ENCODE measurements at places on chromosomes 5 and 9.

DNA sequence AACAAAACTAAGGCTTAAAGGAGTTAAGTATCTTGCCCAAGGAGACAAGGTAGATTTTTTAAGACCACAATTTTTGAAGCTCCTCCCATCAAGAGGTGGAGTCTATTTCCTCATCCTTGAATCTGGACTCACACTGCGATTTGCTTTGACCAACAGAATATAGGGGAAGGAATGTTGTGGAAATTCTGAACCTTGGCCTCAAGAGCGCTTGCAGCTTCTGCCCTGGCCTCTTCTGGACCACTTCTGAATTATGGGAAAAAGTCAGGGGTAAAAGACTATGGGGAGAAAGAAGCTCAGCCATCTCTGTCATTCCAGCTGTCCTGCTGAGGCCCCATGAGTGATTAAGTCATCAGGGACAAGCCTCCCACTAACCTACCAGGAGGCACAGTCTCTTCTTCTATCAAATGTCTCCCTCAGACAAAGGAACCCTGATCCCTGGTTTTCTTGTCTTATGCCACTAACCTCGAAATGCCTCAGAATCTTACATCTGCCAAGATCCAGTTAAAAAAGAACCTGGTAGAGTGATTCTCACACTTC, 25.9 kb downstream of the MAPKAP1 start:
- DNase-seq, result no peak

GRCh38 chr9:119611565-119611964, 242.3 kb upstream of the BRINP1 start:
- DNase-seq, result no peak

DNA sequence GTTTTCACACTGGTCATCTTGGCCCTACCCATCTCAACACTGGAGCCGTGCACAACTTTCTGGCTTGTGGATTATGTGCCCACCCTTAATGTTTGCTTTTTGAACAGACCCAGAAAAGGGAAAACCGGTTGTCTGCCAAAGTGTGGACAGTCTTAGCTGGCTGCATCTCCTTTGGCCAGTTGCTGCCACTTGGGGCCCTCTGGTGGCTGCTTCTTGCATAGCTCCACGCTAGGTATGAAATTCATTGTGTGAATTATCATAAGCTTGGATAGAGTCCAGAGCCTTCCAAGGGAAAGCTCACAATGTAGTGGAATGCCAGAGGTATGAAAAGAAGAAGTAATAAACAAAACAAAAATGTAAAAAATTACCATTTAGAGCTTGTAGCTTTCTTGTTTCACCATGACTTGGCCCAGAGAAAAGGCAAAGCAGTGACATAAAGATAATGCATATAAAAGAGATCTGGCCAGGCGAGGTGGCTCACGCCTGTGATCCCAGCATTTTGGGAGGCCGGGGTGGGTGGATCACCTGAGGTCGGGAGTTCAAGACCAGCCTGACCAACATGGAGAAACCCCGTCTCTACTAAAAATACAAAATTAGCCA, 12.5 kb upstream of the SLC36A3 start:
- DNase-seq, result peak; percentile 60

DNA sequence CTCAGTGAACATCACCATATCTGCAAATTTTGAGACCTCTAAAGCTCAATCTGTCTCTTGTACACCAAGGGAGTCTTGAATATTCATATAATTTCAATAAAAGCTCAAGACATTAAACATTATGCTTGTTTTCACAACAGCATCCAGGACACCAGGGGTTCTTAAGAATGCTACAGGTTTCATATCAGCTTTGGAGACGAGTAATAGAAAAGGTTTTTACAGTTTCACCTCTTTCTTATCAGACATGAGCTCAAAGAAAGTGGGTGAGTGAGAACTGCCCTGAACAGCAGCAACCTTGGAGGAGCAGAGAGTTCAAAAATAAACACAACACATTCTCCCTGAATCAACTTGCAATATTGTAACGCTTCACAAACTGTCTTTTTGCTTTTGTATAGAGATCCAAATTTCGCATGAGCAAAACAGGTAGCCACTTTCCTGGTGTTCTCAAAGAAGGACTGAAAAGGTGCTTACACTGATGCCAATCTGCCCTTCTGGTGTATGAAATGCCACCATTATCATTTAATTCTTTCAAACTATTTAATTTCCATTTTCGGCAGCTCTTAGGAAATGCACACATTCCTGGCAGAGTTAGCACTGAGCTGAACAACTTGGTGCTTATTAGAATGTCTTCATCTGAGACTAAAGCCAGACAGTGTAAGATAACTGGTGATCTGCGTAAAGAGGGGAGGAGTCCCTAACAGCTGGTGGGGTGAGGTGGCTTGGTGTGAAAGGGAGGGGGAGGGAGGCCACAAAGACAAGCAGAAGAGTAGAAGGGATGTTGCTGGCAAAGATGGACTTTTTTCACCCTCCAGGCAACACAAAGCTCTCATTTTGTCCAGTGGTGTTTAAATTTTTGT, 535.3 kb downstream of the PDE4D start:
- no peak for DNase-seq

GRCh38 chr9:97315550-97315949, 8.1 kb downstream of the CCDC180 start:
- DNase-seq, result no peak

- DNase-seq, result no peak
Observed at GRCh38 chr5:14929293-14930065, 57.9 kb upstream of the ANKH start.

DNA sequence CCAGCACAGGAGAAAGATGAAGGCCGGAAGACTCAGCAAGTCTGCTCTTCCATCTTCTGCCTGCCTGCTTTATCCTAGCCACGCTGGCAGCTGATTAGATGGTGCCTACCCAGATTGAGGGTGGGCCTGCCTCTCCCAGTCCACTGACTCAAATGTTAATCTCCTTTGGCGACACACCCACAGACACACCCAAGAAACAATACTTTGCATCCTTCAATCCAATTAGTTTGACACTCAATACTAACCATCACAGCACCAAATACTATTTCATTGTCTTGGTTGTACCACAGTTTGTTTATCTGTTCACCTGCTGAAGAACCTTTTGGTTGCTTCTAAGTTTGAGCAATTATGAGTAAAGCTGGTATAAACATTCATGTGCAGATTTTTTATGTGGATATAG, 23.7 kb downstream of the SMIM32 start:
- no peak for DNase-seq
